ENCODE measurements at places on chromosomes 12 and 14. TPM values are rescaled to one million over a fixed set of nuclear protein-coding genes. Genes with fewer than 3 reads are reported as not detected.

GRCh38 chr12:14239935-14240872 lies 125.3 kb upstream of the ATF7IP start:
- no peak overlapping the region for H3K4me3 ChIP-seq
- H3K36me3 ChIP-seq = no peaks in the 10 kb centered on the region
- H3K4me1 ChIP-seq = peaks cover 18% of the 10 kb centered on the region
- DNase-seq = peak; percentile 28
- H3K27ac ChIP-seq = peak overlapping the region; percentile 56
- no peaks in the 10 kb centered on the region for H3K27me3 ChIP-seq

GRCh38 chr14:56153267-56153666 lies 35.1 kb downstream of the PELI2 start:
- no peak for DNase-seq
- H3K27ac ChIP-seq = no peak overlapping the region
- H3K27me3 ChIP-seq = no peaks in the 10 kb centered on the region
- no peaks in the 10 kb centered on the region for H3K36me3 ChIP-seq

DNA sequence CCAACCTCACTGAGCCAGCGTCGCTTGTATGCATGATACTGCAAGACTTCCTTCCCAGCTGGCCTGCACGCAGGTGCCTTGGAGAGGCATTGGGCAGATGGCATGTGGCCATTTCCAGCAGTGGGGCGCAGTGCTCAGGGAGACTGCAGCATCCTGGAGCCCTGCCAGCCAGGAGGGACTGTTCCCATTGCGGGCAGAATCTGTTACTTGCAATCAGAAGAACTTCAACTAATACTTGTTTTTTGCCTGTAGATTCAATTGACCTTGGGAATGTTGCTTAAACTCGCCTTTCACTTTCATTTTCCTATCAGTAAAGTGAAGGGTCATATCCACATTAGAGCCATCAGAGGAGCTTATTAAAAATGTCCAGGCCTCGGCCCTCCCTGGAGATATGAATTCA lies 29.8 kb downstream of the ANKRD9 start:
- no peaks in the 10 kb centered on the region for H3K27me3 ChIP-seq
- DNase-seq = peak; percentile 76
- no peaks in the 10 kb centered on the region for H3K36me3 ChIP-seq

DNA sequence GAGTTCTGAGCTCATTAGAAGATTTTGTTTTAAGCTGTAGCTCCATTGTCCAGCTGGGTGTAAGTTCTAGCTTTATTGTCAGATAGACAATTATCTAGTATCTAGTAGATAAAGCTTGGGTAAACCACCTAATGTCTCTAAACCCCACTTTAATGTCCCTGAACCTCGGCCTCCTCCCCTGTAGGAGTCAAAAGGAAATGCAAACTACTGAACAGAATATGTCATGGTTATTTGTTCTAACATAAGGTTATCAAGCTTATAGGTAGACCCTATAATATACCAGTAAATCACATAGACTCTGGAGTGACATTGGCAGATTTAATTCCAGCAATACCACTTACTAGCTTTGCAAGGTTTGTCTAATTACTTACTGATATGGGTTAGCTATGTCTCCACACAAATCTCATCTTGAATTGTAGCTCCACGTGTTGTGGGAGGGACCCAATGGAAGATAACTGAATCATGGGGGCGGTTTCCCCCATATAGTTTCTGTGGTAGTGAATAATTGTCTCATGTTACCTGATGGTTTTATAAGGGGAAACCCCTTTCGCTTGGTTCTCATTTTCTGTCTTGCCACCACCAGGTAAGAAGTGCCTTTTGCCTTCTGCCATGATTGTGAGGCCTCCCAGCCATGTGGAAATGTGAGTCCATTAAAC lies 29.4 kb downstream of the BCAT1 start:
- peaks cover 59% of the 10 kb centered on the region for H3K4me1 ChIP-seq
- no peak for DNase-seq
- no peaks in the 10 kb centered on the region for H3K27me3 ChIP-seq
- H3K27ac ChIP-seq = no peak overlapping the region
- H3K36me3 ChIP-seq = no peaks in the 10 kb centered on the region
- H3K4me3 ChIP-seq = no peak overlapping the region

GRCh38 chr12:124030008-124030407 lies 57.0 kb downstream of the ZNF664 start:
- no peak overlapping the region for H3K27ac ChIP-seq
- H3K36me3 ChIP-seq = no peaks in the 10 kb centered on the region
- no peak for DNase-seq
- no peaks in the 10 kb centered on the region for H3K4me1 ChIP-seq
- no peaks in the 10 kb centered on the region for H3K27me3 ChIP-seq

GRCh38 chr14:36996133-36996856 lies 176.1 kb downstream of the SLC25A21 start:
- no peaks in the 10 kb centered on the region for H3K36me3 ChIP-seq
- no peak overlapping the region for H3K4me3 ChIP-seq
- no peaks in the 10 kb centered on the region for H3K27me3 ChIP-seq
- H3K27ac ChIP-seq = no peak overlapping the region
- DNase-seq = no peak

DNA sequence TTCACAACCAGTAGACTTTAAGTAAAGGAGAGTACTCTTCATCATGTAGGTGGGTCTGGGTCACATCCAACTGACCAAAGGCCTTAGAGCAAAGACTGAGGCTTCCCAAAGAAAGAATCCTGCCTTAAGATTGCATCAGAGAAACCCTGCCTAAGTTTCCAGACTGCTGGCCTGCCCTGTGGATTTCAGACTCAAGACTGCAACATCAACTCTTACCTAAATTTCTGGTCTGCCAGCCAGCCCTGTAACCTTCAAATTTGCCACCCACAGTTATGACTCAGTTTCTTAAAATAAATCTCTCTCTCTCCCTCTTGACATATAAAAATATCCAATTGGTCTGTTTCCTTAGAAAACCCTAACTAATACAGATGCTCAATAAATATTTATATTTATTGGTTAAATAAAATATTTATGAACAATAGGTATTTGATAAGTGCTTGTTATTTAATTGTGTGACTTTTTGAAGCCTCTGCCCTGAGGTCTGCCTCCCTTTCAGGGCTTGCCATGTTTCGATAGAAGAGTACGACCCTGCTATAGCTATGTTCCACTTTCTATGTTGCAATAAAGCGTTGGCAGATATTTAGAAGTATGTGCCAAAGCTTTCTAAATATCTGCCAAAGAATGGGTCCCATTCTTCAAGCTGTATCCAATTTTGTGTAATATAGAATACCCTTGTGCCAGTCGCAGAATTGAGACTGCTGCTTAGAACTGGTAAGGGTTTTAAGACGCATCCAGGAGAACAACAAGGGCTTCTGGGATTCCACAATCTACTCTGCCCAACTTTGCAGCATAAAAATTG lies 65.7 kb downstream of the TMEM30B start:
- no peak overlapping the region for H3K27ac ChIP-seq
- H3K36me3 ChIP-seq = no peaks in the 10 kb centered on the region
- no peaks in the 10 kb centered on the region for H3K4me1 ChIP-seq
- H3K4me3 ChIP-seq = no peak overlapping the region

GRCh38 chr14:51328064-51328771 lies 88.2 kb downstream of the TMX1 start:
- H3K36me3 ChIP-seq = no peaks in the 10 kb centered on the region
- no peak overlapping the region for H3K4me3 ChIP-seq
- H3K4me1 ChIP-seq = peaks cover 13% of the 10 kb centered on the region
- H3K27ac ChIP-seq = peak overlapping the region; percentile 15

KRT71 gene
- total RNA-seq = not detected

CPNE6 gene
- not detected for total RNA-seq

PTCSC3 gene
- total RNA-seq = not detected
